A549 (cell line): ENCODE measurements at places on chromosomes 16 and 17. TPM values are rescaled to one million over a fixed set of nuclear protein-coding genes. Genes with fewer than 3 reads are reported as not detected.

DNA sequence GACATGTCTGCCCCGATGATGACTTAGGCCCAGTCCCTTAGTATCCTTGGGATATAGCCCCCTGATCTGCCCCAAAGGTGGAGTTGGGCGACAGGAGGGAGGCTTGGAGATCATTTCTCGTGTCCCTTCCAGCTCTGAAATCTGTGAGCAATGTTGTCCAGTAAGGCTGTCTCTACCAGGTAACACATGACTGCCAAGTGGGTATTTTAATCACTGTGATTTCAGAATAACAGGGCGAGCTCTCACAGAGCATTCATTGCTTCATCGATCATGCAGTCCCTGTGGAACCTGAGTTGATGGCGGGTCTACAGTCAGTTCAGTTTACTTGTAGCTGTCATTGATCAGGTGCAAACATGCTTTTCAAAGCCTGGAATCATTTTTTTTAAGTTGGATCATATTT lies 39.2 kb downstream of the KSR1 start:
- DNase-seq = no peak

GRCh38 chr16:69497876-69498596 lies 67.7 kb upstream of the NFAT5 start:
- no peak for DNase-seq

Gene SDR42E1
- 1.3 to 1.7 TPM (median 1.4 TPM) in 3 replicates for polyA plus RNA-seq

DNA sequence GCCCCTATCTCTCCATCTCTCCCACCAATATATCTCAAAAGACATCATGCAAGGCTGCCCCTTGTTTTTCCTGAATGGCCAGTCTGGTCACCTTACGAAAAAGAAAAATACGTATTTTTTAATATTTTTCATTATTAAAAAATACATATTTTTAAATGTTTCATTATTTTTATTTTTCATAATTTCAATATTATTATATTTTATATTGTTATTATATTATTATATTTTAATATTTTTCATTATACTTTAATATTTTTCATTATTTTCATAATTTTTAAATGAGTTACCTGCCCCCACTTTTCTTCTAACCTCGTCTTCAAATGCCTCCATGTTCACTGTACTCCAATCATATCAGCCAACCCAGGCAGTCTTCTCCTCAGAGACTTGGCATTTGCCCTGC lies 116.0 kb upstream of the ERCC4 start:
- DNase-seq = no peak

DNA sequence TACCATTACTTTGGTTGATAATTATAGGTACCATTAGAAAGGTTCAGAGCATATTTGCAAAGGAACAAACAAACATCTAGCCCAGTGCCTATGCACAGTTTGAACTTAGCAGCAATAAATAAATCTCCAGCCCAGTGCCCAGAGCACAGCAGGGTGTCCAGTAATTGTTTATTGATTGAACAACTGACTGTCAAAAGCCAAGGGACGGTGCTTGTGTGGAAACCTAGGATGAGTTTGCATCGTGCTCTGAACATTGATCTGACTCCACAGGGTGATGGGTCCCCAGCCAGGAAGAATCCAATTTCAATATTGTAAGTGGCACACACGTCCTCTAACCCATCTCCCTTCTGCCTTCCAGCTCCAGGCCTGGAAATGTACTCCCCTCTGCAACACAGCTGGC lies 625.5 kb upstream of the C16orf82 start:
- DNase-seq = no peak

GRCh38 chr17:4717791-4718190 lies 7.4 kb downstream of the ARRB2 start:
- no peak for DNase-seq

GRCh38 chr16:53912155-53912554 lies 208.2 kb downstream of the FTO start:
- no peak for DNase-seq

GRCh38 chr16:27273670-27274423 lies 5.3 kb upstream of the NSMCE1 start:
- DNase-seq = peak; percentile 71

DNA sequence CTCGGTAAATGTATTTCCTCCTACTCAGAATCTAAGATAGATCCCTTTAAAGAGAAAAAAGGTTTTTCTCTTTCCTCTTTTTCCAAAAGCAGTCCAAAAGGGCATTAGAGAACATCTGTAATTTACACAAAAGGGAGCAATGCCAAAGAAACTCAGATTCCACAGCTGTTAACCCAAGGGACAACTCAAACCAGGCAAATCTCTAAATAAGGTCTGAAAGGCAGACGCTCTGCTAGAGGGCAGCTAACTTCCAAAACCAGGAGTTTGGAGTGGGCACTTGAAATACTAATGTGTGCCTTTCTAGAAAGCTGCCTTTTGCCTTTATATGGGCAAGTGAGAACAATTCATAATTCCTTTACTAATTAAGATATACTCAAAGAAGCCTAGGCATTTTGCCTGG lies 435.7 kb downstream of the ZFHX3 start:
- DNase-seq = no peak

- no peak for DNase-seq
Measured at GRCh38 chr17:40361063-40361924, 3.2 kb downstream of the GJD3 start.

GRCh38 chr17:83178533-83179304 lies 99.3 kb downstream of the METRNL start:
- DNase-seq = no peak

Gene YPEL3
- polyA plus RNA-seq = 6.1 to 8.3 TPM (median 8.1 TPM) in 3 replicates

Gene SLC16A3
- polyA plus RNA-seq = 77.9 to 97.7 TPM (median 90.9 TPM) in 3 replicates

- no peak for DNase-seq
Measured at GRCh38 chr16:55622272-55622671, 33.5 kb upstream of the SLC6A2 start.

DNA sequence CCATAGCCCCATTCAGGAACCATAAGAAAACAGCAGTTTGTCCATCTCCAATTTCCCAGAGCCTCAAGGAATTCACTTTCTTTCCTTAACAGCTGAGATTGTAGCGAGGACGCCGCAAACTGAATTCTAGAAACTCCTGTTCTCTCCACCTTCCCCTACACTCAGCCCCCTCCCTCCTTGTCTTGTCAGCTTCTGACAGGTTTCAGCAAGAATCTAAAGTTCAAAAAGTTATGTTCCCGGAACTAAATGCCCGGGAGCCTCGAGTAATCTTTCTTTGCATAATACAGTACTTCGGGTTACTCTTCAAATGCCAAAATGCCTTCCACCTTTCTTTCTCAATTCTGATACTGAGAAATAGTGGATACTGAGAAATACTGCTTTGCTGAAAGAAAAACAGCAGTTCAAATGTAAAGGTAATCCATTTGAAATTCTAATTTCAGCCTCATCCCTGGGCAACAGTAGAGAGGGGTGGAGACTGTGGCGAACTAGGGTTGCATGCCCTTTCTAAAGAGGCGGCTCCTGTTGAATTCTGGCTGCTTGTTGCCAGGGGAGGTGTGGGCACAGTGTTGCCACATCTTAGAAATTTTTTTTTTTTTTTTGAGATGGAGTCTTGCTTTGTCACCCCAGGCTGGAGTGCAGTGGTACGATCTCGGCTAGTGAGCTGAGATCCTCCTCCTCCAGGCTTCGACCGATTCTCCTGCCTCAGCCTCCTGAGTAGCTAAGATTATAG lies 63.5 kb upstream of the USP7 start:
- DNase-seq = no peak

GRCh38 chr16:31404353-31405064 lies 11.4 kb downstream of the ITGAD start:
- peak; percentile 97 for DNase-seq

DNA sequence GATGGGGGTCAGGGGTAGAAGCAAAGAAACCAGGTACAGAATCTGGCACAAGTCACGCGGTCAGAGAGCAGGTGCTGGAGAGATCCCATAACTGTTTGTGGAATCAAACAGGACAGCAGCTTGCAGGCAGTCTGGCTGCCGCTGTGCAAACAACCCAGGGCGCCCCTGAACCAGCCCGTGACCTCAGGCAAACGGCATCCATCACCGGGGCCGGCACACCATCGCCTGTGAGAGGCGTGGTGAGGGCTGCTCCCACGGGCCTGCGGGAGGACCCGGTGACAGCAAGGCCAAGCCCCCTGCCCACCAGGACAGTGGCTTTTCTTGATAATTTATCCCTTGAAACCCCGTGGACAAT lies 47.9 kb downstream of the CBFA2T3 start:
- no peak for DNase-seq

Gene ABCA3
- 8.6 to 10.7 TPM (median 9.9 TPM) in 3 replicates for polyA plus RNA-seq

GRCh38 chr16:2280981-2281542 lies 13.1 kb upstream of the RNPS1 start:
- no peak for DNase-seq

DNA sequence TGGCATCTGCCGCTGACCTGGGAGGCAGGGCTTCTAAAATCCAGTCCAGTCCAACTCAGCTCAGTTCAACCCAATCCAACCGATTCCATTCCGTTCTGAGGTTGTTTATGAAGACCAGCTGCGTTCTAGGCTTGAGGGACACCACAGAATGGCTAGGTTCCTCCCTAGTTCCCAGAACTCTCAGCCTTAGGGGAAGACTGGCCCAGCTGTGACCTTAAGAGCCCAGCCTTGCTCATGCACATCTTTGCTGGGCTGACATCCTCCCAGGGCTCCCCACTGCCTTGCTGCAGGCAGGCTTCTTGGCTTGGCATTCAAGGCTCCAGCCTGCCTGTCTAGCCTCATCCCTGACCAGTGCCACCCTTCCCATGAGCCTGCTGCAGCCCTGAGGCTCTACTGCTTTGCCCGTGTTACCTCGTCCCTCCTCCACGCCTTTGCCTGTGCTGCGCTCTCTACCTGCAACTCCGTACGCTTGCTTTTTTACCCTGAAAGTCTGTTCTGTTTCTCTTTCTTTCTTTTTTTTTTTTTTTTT lies 7.9 kb downstream of the SLC12A3 start:
- no peak for DNase-seq

DNA sequence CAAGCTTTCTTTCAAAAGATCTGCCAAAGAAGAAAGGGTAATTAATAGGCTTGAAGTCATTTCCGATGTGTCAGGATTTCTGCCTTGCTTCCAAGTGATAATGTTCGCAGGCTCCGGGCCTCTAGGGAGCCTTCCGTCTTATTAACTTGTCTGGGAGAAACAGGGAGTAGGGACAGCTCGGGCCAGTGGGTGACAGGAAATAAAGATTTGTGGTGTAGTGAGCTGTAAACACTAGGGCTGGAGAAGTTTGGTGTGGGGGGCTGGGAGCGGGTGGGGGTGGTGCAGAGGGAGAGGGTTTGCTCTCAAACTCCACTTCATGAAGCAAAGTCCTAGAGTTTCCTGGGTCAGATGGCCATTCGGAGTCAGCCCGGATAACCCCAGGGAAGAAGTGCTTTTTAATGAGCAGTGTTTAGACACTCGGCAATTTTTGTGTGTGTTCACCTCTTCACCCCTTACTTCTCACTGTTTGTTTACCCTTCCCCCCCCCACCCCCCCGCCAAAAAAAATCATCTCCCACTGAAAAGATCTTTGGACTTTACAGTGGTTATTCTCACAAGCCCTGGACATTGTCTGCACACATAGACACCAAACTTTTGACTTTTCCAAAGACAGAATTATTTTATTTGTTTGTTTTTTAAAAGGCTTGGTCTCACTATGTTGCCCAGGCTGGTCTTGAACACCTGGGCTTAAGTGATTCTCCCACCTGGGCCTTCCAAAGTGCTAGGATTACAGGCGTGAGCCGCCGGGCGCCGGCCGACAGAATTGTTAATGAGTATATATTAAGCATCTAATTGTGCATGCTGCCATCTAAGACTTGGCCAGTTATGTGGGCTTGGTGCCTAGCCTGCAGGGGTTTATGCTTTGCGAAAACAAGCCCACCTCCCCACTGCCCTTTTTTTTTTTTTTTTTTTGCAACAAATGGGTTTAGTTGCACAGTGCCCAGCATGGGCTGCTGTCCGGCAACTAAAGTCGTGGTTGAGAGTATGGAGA lies 196.4 kb downstream of the CCDC182 start:
- DNase-seq = no peak

Gene G6PC1
- not detected in 3 replicates for polyA plus RNA-seq

- no peak for DNase-seq
Measured at GRCh38 chr17:19933221-19933620, 44.4 kb downstream of the AKAP10 start.

Gene DPEP3
- not detected in 3 replicates for polyA plus RNA-seq

GRCh38 chr16:49350265-49351095 lies 23.1 kb upstream of the C16orf78 start:
- peak; percentile 41 for DNase-seq

DNA sequence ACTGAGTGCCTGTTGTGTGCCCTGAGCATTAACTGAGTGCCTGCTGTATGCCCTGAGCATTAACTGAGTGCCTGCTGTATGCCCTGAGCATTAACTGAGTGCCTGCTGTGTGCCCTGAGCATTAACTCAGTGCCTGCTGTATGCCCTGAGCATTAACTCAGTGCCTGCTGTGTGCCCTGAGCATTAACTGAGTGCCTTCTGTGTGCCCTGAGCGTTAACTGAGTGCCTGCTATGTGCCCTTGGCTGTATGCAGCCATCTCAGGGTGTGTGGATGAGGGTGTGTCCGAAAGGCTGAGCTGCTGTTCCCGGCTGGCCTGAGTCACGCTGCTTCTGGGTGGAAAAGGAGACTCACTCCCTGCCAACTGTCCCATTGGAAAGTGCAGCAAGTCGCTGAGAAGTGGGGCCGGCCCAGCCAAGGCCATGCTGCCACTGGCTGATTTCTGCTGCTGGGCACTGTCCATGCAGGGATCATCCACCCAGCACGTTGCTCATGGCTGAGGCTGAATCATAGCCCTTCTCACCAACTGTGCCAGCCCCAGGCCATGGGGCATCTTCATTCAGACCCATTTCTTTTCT lies 113.8 kb downstream of the OR1D5 start:
- peak; percentile 89 for DNase-seq

DNA sequence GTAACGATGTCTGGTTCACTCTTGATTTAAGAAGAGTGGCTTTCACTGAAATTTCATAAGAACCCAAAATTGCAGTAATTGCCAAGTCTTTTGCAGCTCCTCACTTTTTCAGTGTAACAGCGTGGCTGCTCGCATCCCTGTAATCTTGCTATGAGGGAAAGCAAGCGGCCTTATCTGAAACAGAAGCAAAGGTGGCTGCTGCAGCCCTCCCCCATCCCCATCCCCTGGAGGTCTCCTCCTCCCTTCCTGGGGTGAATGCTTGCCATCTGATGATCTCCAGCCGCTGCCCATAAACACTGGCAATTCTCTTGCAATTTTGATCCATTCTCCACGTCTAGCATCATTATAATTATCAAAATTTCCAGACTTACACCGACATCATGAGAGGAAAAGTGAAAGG lies 182.5 kb upstream of the ASIC2 start:
- DNase-seq = no peak

GRCh38 chr17:29686993-29687590 lies 64.4 kb upstream of the CORO6 start:
- no peak for DNase-seq

Gene AIPL1
- not detected in 3 replicates for polyA plus RNA-seq

DNA sequence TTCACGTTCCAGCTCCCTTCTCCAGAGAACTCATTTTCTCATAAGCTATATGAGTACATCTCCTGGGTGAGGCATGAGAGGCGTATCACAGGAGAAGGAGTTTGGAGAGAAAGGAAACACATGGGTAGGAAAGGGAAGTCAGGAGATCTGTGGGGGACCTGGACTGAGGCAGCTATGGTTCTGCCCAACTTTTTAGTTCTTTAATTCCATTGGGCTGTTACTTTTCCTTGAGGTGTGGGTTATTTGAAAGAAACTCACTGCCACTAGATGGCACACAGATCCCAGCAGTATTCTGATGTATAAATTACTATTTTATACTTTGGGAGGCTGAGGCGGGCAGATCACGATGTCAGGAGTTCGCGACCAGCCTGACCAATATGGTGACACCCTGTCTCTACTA lies 63.6 kb downstream of the NUP93 start:
- DNase-seq = peak; percentile 14

GRCh38 chr17:50095626-50096037 lies 481 bp downstream of the PDK2 start:
- DNase-seq = no peak
